Mammary epithelial cell (primary cell): ENCODE measurements at places on chromosomes 12 and 14.

DNA sequence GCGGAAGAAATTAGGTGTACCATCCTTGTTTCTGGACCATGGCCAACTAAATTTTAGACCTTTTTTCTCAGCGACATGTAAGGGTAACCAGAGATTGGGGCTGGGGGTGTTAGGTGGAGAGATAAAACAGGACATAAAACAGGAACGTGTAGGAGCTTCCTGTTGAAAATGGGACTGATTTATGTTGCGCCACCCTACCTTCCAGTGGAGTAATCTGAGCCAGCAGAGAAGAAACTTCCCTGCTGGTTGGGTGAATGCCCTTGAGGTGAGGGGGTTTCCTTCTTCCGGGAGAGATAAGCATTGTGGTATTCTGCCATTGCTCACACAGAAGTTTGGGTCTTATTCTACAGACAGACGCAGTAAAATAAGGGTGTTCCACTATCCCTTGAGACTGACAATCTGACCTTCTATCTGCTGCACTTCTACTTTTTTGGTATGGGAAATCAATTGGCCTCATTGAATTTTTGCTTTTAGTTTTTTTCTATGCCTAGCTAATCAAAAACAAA lies 417.6 kb downstream of the PCNX1 start:
- peak; percentile 24 for DNase-seq

- DNase-seq: peak; percentile 19
Observed at GRCh38 chr12:51771008-51771407, 77.5 kb downstream of the FIGNL2 start.

- DNase-seq: no peak
Observed at GRCh38 chr14:75167325-75167724, 9.1 kb downstream of the TMED10 start.

DNA sequence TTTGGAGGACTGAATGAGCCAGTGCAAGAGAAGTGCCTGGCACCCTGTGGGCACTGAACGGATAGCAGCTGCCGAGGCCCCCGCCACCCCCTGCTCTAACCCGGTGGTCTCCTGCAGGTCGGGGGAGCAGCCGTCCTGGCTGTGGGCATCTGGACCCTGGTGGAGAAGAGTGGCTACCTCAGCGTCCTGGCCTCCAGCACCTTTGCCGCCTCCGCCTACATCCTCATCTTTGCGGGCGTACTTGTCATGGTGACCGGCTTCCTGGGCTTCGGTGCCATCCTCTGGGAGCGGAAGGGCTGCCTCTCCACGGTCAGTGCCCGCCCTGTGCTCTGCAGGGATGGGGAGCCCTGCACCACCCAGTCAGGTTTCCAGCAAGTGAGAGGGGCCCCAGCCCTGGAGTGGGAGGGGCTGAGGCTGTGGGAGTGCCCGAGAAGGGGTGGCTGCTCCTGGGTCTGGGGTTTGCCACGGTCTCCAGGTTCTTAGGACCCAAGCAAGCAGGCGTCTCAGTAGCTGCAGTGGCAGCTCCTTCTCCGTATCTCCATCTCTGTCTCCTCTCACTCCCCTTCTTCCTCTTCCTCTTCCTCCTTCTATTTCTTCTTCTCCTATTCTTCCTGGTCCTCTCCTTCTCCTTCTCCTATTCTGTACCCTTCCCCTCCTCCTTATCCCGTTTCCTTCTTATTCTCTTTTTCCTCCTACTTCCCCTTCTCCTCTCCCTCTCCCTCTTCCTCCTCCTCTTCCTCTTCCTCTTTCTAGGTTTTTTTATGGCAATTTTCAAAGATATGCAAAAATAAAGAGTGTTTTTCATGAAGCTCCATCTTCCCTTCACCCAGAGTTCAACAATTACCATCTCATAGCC lies 37.4 kb downstream of the TSPAN11 start:
- DNase-seq: no peak

DNA sequence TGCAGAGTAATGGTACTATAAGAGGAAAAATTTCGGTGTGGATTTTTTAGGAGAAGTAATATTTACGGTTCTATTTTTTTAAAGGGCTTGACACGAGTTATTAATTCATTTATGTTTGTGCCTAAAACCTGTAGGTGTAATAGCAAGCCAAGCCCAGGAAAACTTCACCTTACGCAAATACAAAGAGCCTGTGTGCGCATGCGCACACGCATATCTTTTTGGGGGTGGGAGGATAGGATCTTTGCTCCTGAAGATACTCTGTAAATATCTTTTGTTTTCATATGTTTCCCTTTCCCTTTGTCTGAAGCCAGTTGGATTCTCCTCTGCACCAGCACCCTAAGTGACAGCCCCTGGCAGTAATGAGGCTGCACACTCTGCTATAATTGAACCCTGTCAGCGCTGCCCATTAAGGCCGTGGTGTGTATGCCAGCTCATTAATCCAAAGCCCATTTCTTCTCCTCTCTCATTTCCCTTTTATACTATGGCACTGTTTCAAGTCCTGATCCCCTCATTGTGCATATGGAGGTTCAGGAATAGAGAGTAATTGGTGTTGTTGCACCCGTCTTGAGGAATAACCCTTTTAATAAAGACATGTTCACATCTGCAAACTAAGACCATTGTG lies 327.2 kb upstream of the E2F7 start:
- no peak for DNase-seq

GRCh38 chr12:1875608-1876007 lies 42.8 kb downstream of the CACNA2D4 start:
- DNase-seq: no peak

DNA sequence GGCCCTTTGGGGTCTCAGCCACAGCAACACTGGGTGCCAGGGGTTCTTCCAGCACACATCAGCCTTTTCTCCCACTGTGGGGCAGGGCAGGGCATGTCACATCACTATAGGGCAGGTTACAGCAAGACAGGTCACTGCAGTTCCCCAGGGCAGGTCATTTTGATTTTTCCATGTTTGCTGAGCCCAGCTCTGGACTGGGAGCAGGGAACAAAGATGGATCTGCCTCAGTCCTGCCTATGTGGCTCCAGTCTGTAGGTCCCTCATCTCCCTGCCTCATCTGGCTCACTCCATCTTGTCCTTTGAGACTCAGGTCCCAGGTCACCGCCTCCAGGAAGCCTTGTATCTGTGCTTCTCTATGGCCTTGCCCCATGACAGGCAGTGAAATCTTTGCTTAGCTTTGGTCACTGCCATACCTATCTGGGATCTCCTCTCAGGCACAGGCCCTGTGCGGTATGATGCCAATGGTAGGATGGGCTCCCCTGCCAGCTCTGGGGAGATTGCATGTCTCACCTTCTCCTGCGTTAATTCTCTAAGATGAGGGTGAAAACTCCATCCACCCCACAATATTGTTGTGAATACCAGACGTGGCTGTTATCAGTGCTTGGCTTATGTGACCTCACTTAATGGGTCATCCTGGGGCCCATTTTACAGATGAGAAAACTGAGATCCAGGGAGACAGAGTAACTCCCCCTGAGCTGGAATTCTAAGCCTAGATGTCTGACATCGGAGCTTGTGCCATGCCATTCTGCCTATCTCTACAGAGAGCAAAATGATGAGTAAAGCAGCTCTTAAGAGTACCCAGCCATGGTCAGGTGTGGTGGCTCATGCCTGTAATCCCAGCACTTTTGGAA lies 1.5 kb downstream of the SERPINA6 start:
- DNase-seq: no peak

GRCh38 chr12:5792343-5792742 lies 152.7 kb downstream of the ANO2 start:
- DNase-seq: no peak

DNA sequence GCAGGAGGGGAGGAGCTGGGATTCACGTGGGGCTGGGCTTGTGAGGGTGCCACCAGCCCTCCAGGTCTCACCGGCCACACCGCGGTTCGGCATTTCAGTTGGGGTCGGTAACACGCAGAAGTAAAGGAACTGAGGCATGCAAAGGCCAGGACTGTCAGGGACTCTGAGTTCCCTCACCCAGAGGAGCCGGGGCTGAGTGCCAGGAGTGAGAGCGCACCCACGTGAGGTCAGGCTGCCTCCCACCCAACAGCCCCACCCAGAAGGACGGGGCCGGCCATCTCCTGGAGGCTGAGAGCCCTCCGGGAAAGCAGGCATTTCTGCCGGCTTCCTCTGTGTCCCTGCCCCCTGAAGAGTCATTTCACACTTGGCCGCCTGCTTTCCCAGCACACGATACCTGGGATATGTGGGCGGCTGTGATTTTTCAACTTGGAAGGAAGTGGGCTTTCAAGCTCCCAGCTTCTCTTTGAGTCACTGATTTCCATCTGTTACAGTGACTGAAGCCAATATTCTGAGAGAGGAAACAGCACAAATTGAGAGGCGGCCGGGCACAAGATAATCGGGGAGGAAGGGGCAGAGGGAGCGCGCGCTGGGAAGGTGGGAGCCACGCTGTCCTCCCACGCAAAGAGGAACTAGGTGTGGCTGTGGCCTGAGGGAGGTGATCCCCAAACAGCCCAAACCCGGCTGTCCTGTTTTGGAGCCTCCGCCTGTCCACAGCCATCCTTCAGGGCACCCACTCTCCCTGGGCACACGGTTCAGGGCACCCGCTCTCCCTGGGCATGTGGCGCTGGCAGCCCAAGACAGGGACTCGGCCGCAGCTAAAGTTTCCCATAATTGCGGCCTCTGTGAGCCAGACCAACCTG lies 19.0 kb downstream of the GALNT9 start:
- DNase-seq: no peak

- DNase-seq: peak; percentile 100
Observed at GRCh38 chr12:31749024-31749704, 20.3 kb upstream of the AMN1 start.

- DNase-seq: no peak
Observed at GRCh38 chr12:124536641-124537040, 30.8 kb downstream of the NCOR2 start.
